ENCODE measurements at places on chromosomes 2 and 18.

DNA sequence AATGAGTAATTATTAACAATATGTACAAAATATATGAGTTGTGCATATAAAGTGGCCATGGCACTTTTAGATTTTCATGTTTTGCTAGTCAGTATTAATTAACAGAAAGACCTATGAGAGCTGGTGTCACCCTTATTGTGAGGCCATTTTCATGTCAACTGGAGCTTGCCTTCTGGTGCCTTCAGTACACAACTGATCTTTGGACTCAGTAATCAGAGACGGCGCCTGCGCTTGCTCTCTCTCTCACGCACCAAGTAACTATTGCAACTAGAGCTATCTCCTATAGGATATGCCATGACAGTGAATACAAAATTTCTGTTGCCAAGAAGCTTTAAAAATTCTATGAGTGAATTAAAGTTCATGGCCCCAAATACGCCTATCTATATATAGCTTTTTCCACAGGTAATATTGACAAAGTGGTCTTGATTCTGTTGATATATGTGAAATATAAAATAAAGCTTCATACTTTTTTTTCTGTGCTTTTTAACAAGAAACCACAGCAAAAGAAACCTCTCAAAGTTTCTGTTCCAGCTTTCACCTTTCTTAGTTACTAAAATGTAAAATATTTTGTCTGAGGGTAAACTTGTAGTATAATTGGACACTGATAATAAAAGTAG is 2.9 kb downstream of the SERTAD2 start:
- DNase-seq: no peak

GRCh38 chr2:75808793-75809535 is 98.2 kb upstream of the GCFC2 start:
- no peak for DNase-seq

DNA sequence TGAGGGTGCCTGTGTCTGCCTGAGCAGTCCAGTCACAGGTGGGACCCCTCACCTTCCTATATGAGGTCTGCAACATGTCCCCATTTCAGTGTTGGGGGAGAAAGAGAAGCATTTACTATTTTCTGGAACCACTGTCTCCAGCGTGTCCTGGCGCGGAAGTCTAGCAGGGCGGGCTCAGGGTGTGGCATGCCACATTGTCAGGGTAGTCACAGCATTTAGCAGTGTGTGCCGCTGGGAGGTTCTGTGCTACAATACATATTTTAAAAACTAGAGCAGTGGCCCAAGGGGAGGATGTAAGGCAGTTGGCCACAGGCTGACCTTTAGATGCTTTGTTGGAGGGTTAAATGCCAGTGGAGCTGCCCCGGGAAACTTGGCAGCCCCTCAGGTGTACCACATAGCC is 12.5 kb downstream of the UBE2F start:
- DNase-seq: no peak

DNA sequence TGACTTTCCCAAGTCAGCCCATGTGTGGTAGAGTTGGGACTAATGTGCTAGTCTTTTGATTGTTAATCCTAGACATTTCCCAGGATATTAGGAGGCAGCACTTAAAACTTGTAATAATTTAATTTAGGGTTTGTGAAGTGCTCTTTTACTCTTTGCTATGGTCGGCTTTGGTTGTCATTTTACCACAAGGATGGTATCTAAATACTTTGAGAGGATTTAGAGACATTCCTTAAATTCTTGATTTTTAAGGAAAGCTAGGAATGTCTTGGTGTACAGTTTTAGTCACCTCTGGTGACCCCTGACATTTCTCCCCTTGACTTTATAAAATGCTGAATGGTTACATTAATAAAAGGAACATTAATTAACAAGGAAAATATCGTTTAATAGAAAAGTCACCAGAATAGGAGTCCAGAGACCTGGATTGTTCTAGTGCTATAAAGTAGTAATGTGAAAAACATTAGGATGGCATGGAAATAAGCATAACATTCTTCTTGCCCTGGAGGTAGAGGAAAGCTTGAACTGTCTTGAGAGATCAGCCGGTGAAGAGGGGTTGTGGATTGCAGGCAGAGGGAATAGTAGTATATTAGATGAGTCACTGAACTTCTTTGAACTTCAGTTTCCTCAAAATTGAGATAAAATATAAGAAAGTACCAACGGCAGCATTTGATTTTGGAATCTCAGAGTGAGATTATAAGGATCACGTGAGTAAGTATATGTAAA is 209.2 kb downstream of the MCFD2 start:
- no peak for DNase-seq

GRCh38 chr2:55843096-55843993 is 80.2 kb downstream of the EFEMP1 start:
- peak; percentile 41 for DNase-seq

DNA sequence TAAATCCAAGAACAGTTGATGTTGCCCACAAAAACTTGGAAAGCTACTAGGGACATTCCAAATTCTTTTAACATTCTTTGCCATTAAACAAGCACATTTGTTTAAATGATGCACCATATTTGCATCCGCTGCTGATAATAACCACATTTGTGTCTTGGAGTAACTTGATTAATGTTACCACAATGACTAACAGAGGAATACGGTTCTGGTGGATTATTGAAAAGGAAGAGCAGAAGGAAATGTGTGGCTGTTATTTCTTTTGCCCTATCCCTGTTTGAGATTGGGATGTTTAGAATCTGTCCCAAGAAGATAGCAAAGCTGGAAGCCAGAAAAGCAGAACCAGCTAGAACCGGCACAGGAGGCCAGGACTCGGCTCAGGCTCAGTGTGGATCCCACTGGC is 39.2 kb upstream of the RASGRP3 start:
- peak; percentile 13 for DNase-seq

- no peak for DNase-seq
Observed at GRCh38 chr2:115584507-115584906, 1142.1 kb downstream of the DPP10 start.

- DNase-seq: peak; percentile 45
Observed at GRCh38 chr18:77702686-77703085, 453.0 kb downstream of the GALR1 start.

DNA sequence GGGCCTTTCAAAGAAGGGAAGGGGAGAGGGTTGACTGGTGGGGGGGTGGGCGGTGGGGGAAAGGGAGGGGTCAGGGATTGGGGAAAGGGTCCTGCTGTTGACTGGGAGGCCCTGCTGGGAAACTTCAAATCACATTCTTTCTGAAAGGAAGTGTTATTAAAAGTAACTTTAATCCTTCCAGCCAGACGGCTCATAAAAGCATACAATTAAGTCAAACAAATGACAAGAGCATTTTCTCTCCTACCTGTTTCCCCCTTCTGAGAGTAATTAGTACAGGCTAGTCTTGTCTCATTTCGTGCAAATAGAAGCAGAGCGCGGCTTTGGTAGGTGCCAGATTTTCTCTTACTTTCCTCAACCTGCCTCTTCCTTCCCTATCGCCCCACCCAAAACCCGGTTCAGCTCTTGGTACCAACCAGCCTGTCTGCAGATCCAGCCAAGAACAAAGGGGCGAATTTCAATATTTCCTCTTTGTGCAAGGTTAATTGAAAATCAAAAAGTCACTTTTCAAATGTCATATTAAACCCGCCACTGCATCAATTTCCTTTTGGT is 2112.6 kb upstream of the PIK3C3 start:
- no peak for DNase-seq

GRCh38 chr18:79320216-79320850 is 75.4 kb upstream of the NFATC1 start:
- DNase-seq: no peak

- DNase-seq: no peak
Observed at GRCh38 chr18:43046322-43046721, 69.2 kb downstream of the RIT2 start.

- DNase-seq: no peak
Observed at GRCh38 chr2:203905656-203906055, 30.9 kb upstream of the ICOS start.

DNA sequence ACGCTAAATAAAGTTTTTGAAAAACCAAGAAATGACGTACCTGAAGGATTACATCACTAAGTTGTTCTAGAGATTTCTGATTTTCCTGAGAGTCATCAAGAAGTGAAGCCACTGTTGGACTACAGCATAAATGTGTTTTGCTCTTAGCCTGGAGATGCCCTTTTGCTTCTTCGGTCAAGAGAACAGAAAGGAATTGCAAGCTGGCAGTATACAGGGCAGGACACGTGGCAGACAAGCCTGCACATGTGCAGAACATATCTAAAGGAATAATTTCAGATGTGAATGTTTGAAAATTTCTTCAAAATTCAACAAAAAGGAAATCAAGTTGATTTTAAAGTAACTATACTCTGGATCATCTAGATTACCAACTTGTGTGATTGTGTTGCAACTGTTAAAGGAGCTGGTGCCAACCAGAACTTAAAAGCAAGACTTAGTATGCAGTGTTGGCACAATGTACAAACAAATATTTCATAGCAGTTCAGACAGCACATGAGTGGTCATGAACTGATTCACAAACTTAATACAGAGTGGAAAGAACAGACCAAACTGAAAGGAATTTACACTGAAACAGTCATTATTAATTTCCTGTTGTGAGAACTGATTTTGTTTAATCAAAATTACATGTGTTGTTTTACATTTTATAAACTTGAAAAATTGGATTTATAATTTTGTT is 100.4 kb upstream of the CD226 start:
- DNase-seq: no peak

DNA sequence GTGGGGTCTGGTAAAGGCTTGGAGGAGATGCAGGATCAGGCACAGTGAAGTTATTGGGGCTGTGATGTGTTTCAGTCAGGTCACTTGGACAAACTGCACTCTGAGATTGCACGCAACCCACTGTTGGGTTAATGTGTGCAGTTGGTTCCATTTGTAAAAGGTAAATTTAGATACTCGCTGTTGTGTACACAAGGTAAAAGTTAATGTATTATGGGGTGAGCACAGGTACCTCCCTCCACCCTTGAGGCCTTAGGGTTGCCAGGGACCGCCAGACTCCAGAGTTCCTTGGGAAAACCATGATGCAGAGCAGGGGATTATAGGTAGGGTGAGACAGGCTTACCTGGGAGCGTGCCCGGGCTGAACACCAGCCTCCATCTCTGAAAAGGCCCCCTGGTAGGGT is 20.1 kb downstream of the IMPA2 start:
- DNase-seq: no peak

- no peak for DNase-seq
Observed at GRCh38 chr2:53516650-53517049, 251.0 kb upstream of the CHAC2 start.

- peak; percentile 31 for DNase-seq
Observed at GRCh38 chr2:220556658-220557057, 929.2 kb downstream of the SLC4A3 start.

GRCh38 chr2:43039376-43040080 is 186.9 kb downstream of the ZFP36L2 start:
- no peak for DNase-seq

DNA sequence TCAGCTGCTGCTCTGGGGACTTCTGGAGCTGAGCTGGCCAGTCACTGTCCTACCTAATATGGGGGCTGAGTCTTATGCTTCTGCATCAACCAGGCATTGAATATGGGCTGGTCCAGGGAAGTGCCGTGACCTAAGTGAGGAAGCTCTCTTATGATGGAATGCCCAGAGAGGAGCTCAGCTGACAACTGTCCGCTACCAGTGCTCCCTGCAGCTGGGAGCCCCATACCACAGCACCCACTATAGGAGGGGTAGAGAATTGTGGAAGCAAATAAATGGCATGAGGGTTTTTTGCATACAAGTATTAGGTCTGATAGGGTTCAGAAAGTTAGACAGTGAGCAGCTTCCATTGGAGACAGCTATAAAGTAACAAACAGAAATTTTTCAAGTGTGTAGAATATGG is 4.5 kb downstream of the TIMM21 start:
- no peak for DNase-seq

GRCh38 chr2:239370876-239371725 is 29.7 kb downstream of the HDAC4 start:
- DNase-seq: no peak

DNA sequence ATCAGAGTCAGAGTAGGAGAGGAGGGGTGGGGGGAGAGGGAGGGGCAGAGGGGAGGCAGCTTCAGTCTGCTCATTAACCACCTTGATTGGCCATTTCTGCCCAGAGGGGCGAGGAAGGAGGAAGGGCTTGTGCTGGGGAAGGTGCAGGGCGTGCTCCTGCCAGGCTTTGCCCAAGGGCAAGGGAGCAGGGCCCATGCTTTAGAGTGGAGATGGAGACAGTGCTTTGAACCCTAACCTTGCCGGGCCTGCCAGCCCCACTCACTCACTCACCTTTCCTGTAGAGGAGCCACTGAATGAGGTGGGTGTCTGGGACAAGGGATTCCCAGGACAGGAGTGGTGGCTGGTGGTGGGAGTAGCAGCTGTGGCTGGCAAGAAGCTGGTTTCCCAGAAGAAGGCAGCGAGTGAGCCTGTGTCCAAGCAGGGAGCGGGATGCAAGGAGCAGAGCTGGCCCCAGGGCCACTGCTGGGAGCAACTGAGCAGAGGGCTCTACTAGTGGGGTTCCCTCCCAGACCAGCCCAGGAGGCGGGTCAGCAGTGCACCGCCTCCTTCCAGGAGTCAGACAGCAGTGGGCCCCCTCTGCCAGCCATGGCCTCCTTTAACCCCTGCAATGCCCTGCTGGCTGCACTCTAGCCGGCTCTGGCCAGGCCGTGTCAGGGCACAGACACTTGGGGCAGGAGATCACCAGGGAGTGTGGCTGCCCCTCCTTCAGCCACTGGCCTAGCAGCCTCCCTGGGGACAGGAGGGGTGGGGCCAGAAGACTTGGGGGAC is 3.6 kb upstream of the RUFY4 start:
- no peak for DNase-seq

DNA sequence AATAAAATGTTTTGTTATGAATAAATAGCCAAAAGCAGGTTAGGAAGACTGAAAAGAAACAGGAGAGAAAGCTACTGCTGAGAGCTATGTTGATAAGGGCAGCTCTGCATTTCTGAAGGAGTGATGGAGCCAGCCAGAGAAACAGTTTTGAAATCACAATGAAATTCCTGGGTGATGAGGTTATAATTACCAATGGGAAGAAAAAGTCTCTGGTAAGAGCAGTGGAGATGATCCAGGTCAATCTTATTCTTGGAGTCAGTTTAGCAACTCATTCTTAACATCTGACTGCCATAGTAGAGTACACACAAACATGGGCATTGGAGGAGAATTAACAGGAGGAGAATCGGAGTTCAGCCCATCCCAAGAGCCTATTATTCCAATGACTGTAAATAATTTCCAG is 2.4 kb downstream of the ALKAL2 start:
- DNase-seq: no peak

DNA sequence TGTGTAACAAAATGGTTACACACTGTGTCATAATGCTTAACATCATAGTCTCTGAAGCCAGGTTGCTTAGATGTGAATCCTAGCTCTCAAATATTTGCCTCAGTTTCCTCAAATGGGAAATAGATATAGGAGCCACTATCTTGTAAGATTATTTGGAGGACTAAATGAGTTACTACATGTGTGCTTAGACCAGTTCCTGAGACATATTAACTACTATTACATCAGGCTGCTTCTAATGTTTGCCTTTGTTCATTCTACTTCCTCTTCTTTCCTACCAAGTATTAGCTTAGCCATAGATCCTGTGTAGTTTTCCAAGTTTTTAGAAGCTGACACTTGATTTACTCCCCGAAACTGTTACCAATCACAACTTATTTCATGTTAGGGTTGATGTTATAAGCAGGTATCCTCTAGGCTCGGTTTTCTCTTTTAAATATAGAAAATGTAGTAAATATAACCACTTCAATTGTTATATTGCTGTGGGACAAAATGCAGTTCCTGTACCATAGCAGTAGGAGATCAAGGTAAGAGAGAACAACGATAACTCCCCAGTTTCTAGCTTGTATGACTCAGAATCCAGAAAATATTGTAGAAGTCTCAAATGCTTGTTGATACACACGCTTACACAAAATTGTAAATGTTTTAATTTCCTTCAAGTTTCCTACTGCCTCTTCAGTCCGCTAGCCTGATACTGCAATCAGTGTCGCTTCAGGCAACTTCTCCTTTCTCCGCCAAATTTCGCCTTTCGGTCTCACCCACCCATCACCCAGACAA is 751 bp upstream of the DNAJC10 start:
- DNase-seq: peak; percentile 5

GRCh38 chr18:56726906-56727305 is 75.7 kb downstream of the WDR7 start:
- DNase-seq: no peak

Measured in urothelium cell line (cell line).